ENCODE measurements at places on chromosomes 2 and 18.
A peak's percentile ranks its signal among the peaks of the same experiment; 100 is the strongest.

GRCh38 chr2:6828299-6828584 is 37.5 kb downstream of the CMPK2 start:
- DNase-seq, result peak; percentile 73

DNA sequence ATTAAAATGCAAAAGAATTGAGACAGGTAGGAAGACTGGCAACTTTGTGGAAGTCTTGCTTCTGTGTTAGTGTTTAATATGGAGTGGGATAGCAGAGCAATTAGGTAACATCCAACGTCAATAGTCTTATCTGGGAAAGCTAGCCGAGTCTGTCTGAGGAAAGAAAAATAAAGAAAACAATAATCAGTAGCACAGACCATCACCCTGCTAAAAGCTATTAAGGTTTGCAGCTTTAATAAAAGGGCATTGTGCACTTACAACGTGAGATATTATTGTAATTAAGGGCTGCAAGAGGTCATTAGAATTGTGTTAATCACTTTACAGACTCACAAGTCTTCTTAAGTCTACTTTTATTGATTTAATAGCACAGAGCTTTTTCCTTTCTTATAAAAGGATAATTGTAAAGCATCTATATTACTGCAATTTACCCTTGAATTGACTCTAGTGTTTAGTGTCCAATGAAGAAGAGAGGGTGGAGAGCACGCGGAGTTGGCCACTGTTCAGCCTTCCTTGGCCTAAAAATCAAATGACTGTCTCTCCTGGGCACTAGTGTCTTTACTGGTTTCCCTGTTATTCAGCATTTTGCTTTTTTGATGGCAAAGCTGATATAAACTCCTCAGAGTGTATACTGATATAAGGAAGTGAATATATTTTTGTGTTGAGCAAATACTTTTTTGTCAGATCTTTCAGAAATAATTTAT is 2.0 kb downstream of the CDH7 start:
- DNase-seq, result no peak

DNA sequence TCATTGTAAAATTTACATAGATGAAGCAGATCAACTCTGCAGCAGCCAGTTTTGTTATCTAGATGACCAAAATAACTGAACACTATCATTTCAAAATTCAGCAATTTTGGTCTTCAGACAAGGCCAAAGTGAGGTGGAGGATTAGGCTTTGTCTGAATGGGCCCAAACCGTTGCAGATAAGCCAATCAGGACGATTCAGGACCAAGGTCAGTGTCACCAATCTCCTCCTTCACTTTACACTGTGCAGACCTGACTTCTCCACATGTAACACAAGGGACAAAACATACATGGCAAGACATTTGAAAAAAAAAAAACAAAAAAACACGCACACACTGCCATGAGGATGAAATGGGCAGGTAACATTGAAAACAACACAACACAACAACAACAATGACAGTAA is 211.2 kb downstream of the NAPG start:
- no peak for DNase-seq

DNA sequence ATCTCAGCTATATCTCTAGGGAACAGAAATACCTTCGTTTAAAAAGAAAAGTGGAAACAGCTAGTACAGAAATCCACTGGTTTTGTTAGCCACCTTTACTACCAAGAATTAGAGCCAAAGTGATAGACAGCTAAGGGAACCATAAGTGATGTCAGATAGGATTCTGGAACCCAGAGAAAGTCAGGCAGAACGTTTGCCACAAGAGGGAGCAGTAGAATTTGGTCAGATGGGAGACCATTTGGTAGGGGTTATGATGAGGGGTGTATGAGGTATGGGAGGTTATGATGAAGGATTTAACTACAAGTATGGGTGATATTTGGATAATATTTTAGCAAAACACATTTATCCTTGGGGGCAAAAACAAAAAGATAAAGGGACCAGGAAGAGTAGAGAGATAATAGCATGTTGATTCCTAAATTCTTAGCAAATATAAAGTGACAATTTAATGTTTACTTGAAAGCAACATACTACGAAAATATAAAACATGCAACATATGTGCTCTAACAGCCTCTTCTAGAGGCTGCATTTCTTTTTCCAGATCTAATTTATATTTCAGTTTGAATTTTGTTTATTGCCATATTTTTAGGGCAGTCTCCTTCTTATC is 3.3 kb downstream of the SLC8A1 start:
- no peak for DNase-seq

GRCh38 chr2:84393829-84394228 is 65.3 kb downstream of the SUCLG1 start:
- DNase-seq, result no peak

DNA sequence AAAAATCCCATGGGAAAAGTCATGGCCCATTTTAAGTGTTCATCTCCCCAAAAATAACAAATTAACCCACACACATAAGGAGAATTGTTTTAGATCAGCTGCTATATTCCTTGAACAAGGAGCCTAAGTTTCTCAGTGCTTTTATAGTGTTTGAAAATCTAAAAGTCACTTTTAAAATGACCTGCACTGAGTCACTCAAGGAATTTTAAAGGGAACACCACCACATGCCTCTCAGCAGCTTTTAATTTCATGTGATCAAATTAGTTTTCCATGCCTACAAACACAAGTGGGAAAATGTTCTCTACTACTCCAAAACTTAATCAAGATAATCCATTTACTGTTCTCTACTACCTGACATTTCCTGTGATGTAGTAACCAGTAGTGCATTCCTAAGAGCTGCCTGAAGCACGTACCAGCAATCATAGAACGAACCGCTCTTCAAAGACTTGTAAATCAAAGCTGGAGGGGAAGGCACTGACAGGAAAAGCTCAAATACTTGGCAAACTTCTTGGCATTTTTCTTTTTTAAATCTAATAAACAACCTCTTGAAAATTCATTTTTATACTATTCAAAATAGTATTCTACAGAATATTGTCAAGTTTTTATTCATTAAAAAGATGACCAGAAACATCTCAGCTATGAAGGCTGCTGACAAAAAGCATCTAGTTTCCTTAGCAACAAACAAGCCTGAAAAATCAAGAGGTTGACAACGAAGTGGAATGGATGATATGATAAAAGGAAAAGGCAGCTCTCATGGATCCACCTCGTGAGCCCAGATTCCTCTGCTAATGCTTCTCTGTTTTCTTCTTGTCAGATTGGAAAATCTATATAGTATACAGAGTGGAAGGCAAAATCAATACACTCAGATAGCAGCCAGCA is 37.2 kb downstream of the LRPPRC start:
- no peak for DNase-seq

Measured in SK-N-MC (cell line).